ENCODE measurements at places on chromosomes 5 and 9. TPM values are rescaled to one million over a fixed set of nuclear protein-coding genes. Genes with fewer than 3 reads are reported as not detected.
A peak's percentile ranks its signal among the peaks of the same experiment; 100 is the strongest.

PHAX gene
- 48.3 TPM for total RNA-seq

SH3PXD2B gene
- 12.8 TPM for total RNA-seq

GPR151 gene
- total RNA-seq: not detected

PIP5K1B gene
- 0.38 TPM for total RNA-seq

DNA sequence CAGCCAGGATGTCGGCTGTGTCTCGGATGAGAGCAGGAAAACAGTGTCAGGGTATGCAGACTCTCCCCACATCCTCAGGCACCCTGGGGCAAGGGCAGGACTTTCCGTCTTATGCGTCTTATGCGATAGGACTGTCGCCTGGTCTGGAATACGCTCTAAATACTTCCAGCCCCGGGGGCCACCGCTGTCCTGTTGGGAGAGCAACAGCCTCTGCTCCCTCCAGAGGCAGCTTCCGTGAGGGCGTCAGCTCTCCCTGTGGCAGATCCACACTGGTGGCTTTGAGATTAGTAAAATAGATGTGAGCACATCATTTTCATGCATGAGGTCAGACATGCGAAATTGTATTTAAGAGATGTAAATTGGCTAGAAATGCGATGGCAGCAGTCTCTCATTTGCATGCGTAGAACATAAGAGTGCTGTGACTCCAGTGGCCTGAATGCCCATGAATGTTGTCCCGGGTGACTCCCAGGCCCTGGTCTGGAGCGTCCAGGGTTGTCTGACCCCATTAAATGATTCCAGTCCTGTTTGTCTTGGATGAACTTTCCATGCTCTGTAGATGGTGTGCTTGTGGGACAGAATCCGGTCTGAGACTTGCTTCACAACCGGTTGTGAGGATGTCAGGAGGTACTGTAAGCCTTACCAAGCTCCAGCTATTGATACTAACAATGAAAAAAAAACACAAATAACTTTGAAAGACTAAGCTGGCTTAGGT lies 228.2 kb downstream of the SYK start:
- no peaks in the 10 kb centered on the region for H3K27me3 ChIP-seq
- DNase-seq: no peak
- H3K36me3 ChIP-seq: no peaks in the 10 kb centered on the region
- H3K4me3 ChIP-seq: no peak overlapping the region

DNA sequence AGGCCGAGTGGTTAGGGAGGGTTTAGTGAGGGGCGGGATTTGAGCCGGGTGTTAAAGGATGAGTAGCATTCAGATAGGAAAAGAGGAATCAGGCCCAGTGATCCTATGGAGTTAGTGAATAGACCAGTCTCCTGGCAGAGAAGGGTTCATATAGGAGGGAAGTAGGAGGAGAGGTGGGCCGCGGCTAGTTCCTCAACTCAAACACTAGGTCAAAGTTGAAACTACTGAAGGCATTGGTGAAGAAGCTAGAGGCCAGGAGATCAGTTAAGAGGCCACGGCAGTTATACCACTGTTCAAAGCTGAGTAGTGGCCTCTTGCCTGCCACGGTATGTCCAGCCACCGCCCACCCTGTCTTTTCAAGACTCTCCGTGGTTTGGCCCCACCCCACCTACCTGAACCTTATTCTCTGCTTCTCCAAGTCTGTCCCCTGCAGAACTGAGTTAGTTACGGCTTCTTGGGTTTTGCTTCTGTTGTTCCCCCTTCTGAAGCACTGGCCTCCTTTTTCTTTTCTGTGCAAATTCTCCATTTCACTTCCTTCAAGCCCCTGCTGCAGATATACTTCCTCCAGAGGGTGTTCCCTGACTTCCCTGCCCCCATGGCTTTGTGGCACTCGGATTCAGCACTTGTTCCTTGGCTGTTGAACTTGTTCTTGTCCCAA lies 1.8 kb downstream of the ZBTB34 start:
- peaks cover 51% of the 10 kb centered on the region for H3K4me1 ChIP-seq
- no peak for DNase-seq
- no peaks in the 10 kb centered on the region for H3K36me3 ChIP-seq

DNA sequence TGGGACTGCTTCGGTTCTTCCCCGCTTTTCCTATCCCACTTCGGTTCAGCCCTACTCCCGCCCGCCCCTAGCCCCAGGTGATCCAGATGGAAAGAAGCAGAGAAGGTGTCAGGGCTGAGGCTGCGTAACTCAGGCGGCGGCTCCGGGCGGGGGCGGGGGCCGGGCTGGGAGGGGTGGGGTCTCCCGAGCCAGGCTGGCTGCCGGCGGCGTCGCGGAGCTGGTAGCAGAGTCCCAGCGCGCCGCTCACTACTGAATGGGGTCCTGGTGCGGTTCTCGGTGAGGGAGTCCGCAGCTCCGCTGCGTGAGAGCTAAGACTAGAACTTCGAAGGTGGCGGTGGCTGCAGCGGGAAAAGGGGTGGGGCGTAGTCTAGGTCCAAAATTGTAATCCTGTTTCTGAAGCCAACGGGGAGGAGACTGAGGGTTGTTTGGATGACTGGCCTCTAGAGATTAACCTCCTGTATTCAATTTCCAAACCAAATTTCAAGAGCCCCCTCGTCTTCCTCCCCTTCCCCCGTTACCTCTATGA lies 1.4 kb downstream of the PRR16 start:
- peak overlapping the region; percentile 77 for H3K27ac ChIP-seq
- H3K4me3 ChIP-seq: peak overlapping the region; percentile 71
- H3K4me1 ChIP-seq: peaks cover 16% of the 10 kb centered on the region
- no peaks in the 10 kb centered on the region for H3K36me3 ChIP-seq
- H3K27me3 ChIP-seq: peaks cover 4% of the 10 kb centered on the region

GRCh38 chr5:72688916-72689315 lies 127.5 kb upstream of the TNPO1 start:
- H3K27me3 ChIP-seq: peaks cover 13% of the 10 kb centered on the region
- H3K27ac ChIP-seq: no peak overlapping the region
- no peaks in the 10 kb centered on the region for H3K36me3 ChIP-seq
- no peaks in the 10 kb centered on the region for H3K4me1 ChIP-seq

- no peak for DNase-seq
- H3K36me3 ChIP-seq: no peaks in the 10 kb centered on the region
- H3K27me3 ChIP-seq: no peaks in the 10 kb centered on the region
- peak overlapping the region; percentile 26 for H3K27ac ChIP-seq
- no peak overlapping the region for H3K4me3 ChIP-seq
Measured at GRCh38 chr9:134128727-134129679, 6.9 kb upstream of the WDR5 start.

DNA sequence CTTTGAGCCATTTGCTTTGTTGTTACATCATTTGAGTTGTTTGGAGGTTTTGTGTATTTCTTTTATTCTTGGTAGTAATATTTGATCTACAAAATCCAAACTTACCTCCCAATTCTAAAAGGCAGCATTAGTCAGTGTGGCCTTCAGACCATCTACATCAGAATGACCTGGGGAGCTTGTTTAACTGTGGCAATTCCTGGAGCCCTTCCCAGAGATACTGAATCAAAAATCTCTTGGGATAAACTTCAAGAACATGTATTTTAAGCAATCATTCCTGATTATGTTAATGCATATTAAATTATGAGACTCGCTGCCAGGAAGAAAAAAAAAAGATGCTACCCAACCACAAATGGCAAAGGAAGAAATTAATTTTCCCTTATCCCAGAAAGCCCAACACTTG lies 268.9 kb upstream of the PDE4D start:
- H3K36me3 ChIP-seq: no peaks in the 10 kb centered on the region
- no peak overlapping the region for H3K27ac ChIP-seq
- no peak for DNase-seq
- H3K4me1 ChIP-seq: no peaks in the 10 kb centered on the region
- H3K27me3 ChIP-seq: no peaks in the 10 kb centered on the region

- H3K4me3 ChIP-seq: no peak overlapping the region
- H3K4me1 ChIP-seq: peaks cover 4% of the 10 kb centered on the region
- no peak for DNase-seq
- H3K27me3 ChIP-seq: no peaks in the 10 kb centered on the region
- peak overlapping the region; percentile 65 for H3K27ac ChIP-seq
- H3K36me3 ChIP-seq: no peaks in the 10 kb centered on the region
Measured at GRCh38 chr5:172910828-172911627, 48.2 kb upstream of the RPL26L1 start.

GRCh38 chr9:124593651-124594058 lies 86.5 kb upstream of the NR5A1 start:
- no peaks in the 10 kb centered on the region for H3K27me3 ChIP-seq
- DNase-seq: no peak
- no peaks in the 10 kb centered on the region for H3K36me3 ChIP-seq
- no peak overlapping the region for H3K27ac ChIP-seq
- H3K4me1 ChIP-seq: peaks cover 43% of the 10 kb centered on the region

DNA sequence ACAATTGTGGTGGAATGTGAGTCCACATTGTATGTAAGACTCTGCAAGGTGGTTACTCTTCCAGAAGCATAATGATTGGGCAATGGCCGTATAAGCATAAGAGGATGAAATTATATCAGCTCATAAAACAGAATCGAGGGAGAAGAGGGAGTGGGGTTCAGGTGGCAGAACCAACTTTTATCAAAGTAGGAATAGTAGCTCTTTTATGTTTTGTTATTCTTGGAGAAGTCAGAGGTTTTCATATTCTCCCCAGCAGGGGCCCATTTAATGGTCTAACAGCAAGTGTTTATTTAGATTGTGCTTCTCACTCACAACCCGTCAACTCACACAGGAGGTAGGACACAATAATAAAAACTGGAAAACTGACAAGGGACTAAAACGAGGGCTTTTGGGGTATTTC lies 291.3 kb upstream of the CD180 start:
- H3K4me3 ChIP-seq: no peak overlapping the region
- DNase-seq: no peak
- H3K27me3 ChIP-seq: no peaks in the 10 kb centered on the region
- H3K4me1 ChIP-seq: peaks cover 8% of the 10 kb centered on the region
- no peak overlapping the region for H3K27ac ChIP-seq

DNA sequence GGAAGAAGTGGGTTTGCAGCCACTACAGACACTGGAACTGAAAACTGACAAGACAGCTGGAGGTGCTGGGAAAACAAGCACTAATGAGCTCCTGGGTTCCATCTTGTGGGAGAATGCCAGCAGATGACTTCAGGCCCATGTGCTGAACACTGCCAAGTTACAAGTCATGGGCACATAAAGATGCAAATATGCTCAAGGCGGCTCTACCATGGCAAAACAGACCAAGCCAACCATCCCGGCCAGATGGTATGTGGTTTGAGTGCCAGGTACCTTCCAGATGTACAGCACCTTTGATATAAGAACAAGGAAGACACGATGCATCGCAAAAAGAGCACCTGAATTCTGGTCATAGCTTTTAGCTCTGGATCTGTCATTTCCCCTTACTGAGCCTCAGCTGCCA lies 19.9 kb downstream of the TNFSF8 start:
- H3K4me3 ChIP-seq: no peak overlapping the region
- peaks cover 14% of the 10 kb centered on the region for H3K4me1 ChIP-seq
- no peak for DNase-seq
- no peaks in the 10 kb centered on the region for H3K36me3 ChIP-seq

DNA sequence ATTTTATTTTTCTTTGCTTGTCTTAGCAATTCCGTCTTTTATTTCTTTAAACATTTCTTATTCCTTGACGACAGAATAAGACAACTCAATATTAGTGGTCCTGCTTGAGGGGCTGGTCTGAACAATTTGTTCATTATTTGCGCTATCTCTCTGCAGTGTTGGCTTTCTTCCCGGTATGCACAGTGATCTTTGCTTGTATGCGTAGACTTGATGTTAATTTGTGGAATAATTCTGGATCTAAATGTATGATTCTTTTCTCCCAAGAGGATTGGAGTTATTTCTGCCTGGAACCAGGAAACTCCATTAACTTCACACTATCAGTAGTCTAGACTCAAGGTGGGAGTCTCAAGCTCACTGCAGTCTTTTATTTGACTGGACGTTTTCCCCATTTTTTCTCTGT lies 80.4 kb downstream of the KDM4C start:
- peaks cover 8% of the 10 kb centered on the region for H3K36me3 ChIP-seq
- H3K4me3 ChIP-seq: no peak overlapping the region
- DNase-seq: no peak
- no peak overlapping the region for H3K27ac ChIP-seq

DNA sequence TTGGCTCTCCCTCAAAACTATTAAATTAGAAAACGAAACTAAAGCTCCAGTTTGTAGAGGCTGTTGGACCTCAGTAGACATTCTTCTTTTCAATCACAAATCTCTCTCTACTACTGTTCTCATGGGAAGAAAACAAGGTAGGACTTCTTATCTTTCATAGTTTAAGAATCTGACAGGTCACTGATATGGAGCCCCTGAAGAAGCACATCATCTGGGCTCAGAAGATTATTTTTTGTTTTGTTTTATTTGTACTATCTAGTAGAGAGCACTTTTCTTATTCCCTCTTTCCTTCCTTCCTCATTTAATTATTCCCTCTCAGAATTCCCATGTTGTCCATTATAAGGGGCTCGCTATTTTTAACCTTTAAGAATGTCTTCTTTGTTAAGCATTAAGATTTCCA lies 26.3 kb downstream of the STARD4 start:
- no peak for DNase-seq
- H3K27ac ChIP-seq: no peak overlapping the region
- H3K4me3 ChIP-seq: no peak overlapping the region
- no peaks in the 10 kb centered on the region for H3K36me3 ChIP-seq

GRCh38 chr9:104794070-104794469 lies 30.1 kb downstream of the NIPSNAP3B start:
- H3K27me3 ChIP-seq: no peaks in the 10 kb centered on the region
- H3K4me3 ChIP-seq: no peak overlapping the region
- no peaks in the 10 kb centered on the region for H3K4me1 ChIP-seq
- no peak overlapping the region for H3K27ac ChIP-seq
- DNase-seq: no peak

DNA sequence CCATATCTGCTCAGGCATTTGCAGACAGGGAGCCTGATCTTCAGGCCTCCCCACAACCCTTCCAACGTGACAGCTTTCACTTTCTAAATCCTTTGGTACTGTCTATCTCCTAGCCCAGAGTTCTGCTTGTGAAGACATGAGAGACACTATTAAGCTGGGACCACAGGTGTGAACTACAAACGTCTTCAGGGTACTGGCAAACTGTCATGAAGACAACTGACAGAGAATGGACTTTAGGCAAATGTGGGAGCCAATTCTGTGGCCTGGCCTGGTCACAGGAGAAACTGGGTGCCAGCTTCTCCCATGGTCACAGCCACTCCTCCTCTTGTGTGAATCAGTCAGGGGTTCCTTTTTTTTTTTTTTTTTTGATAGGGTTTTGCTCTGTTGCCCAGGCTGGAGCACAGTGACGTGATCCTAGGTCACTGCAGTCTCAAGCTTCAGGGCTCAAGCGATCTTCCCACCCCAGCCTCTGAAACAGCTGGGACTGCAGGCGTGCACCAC lies 10.4 kb downstream of the TRIM14 start:
- peak overlapping the region; percentile 5 for H3K27ac ChIP-seq
- H3K27me3 ChIP-seq: no peaks in the 10 kb centered on the region
- H3K4me1 ChIP-seq: peaks cover 12% of the 10 kb centered on the region
- H3K36me3 ChIP-seq: no peaks in the 10 kb centered on the region

- peaks cover 5% of the 10 kb centered on the region for H3K36me3 ChIP-seq
- H3K27ac ChIP-seq: no peak overlapping the region
- H3K4me1 ChIP-seq: no peaks in the 10 kb centered on the region
- no peak overlapping the region for H3K4me3 ChIP-seq
- H3K27me3 ChIP-seq: no peaks in the 10 kb centered on the region
- no peak for DNase-seq
Measured at GRCh38 chr5:32136342-32136741, 37.8 kb downstream of the GOLPH3 start.

GRCh38 chr5:149617760-149618306 lies 36.5 kb downstream of the ARHGEF37 start:
- H3K27ac ChIP-seq: peak overlapping the region; percentile 67
- peaks cover 42% of the 10 kb centered on the region for H3K4me1 ChIP-seq
- no peaks in the 10 kb centered on the region for H3K27me3 ChIP-seq
- H3K4me3 ChIP-seq: no peak overlapping the region
- peaks cover 9% of the 10 kb centered on the region for H3K36me3 ChIP-seq

- DNase-seq: no peak
- no peak overlapping the region for H3K27ac ChIP-seq
- no peak overlapping the region for H3K4me3 ChIP-seq
- H3K4me1 ChIP-seq: no peaks in the 10 kb centered on the region
Measured at GRCh38 chr5:154117050-154117449, 73.5 kb upstream of the GALNT10 start.

Data from esophagus squamous epithelium (tissue), 5 donors.